T-helper 22 cell (primary cell): ENCODE measurements at places on chromosomes 3 and 15.

GRCh38 chr3:127009531-127009930 lies 26.6 kb downstream of the PLXNA1 start:
- no peak for DNase-seq

DNA sequence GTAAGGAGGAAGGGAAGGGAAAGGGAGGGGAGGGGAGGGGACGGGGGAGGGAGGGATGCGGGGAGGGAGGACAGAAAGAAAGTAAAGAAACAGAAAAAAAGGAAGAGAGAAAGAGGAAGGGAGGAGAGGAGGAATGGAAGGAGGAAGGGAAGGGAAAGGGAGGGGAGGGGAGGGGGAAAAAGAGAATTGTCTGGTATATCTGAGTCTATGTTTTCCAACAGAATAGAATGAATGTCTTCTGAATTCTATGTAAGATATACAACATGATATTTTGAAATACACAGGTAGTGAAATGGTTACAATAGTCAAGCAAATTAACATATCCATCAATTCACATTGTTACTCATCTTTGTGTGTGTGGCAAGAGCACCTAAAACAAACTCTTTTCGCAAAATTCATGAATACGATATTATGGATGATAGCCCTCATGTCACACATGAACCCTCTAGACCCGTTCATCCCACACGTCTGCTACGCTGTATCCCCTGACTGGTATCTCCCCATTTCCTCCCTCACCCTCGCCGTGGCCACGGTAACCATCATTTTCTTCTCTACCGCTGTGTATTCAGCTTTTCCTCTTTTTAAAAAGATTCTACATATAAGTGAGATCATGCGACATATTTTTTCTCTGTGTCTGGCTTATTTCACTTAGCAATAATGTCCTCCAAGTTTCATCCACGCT lies 168.9 kb downstream of the XXYLT1 start:
- DNase-seq = no peak

DNA sequence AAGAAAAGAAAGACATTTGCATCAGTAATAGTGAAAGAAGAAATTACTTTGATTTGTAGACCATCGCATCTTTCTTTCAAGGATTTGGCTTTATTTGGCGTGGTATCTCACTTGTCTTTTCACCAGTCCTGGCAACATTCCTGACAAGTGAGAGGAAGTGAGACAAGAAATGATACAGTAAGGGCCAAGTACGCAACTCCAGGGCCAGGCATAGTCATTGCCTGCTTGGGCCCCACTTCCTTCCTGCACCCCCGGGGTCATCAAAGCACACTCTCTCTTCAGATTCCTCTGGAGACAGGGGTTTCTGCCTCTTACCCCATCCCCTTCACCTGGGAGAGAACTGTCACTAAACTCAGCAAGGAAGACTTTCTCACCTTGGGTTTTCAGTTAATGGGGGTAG lies 55.1 kb downstream of the CD47 start:
- DNase-seq = no peak

DNA sequence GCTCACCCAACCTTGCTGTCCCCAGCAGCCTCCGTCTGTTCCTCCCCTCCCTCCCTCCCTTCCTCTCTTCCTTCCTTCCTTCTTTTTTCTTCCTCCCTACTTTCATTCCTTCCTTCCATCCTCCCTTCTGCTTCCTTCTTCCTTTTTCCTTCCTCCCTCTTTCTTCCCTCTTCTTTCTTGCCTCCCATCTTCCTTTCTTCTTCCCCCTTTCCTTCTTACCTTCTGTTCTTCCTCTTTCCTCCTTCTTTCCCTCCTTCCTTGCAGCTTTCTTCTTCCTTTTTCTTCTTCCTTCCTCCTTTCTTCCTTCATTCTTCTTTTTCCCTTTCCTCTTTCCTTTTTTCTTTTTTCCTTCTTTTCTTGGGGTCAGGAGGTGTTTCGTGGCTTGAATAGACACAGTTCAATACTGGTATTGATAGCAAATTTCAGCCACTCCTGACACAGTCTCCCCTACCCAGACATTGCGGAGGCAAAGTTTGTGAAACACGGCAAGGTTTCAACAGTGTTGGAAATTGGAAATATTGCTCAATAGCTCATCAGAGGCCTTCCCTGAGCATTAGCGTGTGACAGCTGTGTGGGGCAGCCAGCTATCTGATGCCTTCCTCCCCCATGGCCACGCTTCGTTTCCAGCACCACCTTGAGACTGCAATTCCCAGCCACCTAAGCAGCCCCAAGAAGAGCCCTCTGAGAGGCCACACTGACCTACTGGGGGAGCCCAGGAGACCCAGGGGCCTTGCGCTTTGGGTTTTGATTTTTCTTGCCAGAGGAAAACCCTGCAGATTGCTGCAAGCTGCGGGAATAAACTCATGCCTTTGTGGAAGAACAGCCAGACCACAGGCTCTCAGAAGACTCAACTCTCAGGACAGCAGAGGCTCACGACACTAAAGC lies 82.2 kb downstream of the KLF15 start:
- DNase-seq = no peak

DNA sequence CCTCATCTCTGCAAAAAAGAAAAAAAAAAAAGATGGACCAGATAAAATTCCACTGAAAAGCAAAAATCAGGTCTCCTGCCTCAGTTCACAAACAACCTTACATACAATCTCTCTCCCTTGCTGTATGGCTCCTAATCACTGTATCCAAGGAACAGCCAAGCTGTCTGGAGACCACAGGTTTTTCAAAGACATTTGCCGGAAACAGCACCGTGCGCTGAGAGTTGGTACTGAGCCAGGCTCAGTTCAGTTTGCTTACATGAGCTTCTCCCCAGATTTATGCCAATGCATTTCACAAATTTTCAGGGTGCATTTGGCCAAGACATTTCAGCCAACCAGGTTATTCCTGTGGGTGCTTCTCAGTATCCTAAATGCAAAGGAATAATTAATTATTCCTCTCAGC lies 4.1 kb downstream of the ACP3 start:
- DNase-seq = no peak

GRCh38 chr15:100112636-100113305 lies 229.0 kb downstream of the ADAMTS17 start:
- no peak for DNase-seq

DNA sequence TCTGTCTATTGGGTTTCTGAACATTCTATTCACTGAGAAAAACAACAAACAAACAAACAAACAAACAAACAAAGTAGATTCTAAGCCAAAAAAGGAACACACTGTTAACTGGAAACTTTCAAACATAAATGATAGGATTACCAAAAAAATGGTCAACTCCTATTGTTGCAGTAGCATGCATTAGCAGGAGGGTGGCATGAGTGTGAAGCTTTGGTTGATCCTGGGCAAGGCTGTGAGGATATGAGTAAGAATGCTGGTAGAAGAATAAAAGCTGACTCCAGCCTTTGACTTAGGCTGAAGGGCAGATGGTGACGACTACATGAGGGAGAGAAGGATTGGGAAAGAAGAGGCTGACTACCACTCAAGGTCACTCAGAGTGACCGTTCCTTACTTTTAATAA lies 810.3 kb downstream of the VGLL3 start:
- no peak for DNase-seq

- no peak for DNase-seq
These were observed 1457.3 kb upstream of the ALCAM start for GRCh38 chr3:103909395-103909794.

GRCh38 chr3:179884136-179884535 lies 152.6 kb downstream of the PEX5L start:
- DNase-seq = no peak

DNA sequence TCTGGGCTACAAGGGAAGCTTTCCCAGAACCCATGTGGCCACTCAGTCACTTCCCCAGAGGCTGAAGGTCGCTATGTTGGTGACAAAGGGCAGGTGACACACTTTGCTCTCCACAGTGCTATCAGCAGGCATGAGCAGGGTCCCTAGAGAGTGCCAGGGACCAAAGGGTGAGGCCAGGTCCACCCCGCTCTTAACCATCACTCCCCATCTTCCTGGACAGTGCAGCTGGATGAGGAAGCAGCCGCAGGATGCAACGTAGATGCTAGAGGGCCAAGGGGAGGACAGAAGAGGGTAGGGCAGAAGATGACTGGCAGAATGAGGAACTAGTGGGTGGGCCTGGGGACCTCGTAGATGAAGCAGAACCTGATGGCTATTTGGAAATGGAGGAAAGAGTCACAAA lies 13.6 kb upstream of the LTF start:
- no peak for DNase-seq

DNA sequence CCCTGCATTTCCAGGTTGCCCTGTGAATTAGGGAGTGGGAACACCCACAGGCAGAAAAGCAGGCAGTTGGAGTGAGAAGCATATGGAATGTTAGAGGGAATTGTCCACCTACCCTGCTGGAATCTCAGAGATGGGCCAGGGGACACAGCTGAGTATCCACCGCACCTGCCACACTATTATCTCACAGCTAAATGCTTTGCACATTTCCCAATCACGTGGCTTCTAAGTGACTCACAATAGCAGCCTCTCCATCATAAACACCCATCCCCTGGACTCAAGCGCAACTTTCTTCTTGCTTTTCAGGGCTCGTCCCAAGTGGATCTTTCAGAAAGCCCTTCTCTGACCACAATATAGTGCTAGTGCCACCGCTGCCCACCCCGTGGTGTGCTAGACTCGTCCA lies 389.0 kb upstream of the LMCD1 start:
- DNase-seq = no peak

DNA sequence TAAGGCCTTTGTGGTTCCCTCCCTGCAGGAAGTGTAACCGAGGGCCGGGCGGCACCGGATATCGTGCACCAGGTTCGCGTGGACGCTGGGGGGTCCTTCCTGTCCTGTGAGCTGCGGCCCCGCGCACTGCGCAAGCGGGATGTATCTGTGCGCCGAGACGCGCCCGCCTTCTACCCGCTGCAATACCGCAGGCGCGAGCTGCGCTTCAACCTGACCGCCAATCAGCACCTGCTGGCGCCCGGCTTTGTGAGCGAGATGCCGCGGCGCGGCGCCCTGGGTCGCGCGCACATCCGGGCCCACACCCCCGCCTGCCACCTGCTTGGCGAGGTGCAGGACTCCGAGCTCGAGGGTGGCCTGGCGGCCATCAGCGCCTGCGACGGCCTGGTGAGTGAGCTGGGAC lies 35.9 kb downstream of the SAXO2 start:
- no peak for DNase-seq

GRCh38 chr3:141313093-141313683 lies 55.1 kb upstream of the ZBTB38 start:
- DNase-seq = no peak

- DNase-seq = no peak
These were observed 20.1 kb downstream of the DUSP7 start for GRCh38 chr3:52036222-52036694.

DNA sequence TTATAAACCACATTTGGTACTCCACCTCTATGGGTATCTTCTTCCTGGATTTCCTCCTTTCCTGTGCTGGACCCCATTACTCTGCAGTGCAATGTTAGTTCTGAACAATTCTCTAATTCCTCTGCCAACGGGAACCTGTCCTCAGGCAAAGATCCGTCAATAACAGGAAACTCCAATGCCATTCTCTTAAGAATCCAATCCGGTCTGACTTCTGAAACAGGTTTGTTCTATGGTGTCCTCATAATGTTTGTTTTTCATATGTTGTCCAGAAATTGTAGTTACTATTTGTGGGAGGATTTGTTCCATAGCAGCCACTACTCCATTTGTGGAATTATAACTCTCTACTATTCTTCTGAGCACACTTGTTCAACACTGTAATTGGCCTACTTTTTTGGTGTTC lies 112.7 kb downstream of the TBL1XR1 start:
- DNase-seq = no peak

- DNase-seq = no peak
These were observed 182.1 kb upstream of the TP63 start for GRCh38 chr3:189449084-189449483.
